WTC11 (cell line): ENCODE measurements at places on chromosomes 7 and 10.
A peak's percentile ranks its signal among the peaks of the same experiment; 100 is the strongest.

- no peak for DNase-seq
Observed at GRCh38 chr10:31656851-31657433, 271.7 kb downstream of the ARHGAP12 start.

DNA sequence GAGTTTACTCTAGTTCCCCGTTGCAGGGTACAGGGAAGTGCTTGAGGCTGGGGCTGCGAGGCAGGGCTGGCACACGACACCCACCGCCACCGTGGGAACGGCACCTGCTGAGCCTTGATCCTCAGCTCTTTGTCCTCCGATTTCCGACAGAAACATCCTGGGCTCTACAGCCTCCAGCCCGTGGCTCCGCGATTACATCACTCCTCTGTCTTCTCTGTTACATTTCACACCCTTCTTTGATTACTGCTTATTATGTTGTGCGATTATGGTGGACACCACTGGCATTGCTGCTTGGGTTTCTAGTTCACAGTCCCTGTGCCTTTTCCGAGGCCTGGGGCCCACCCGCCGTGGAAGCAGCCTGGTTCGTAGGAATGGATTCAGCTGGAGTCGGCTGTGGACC is 26.9 kb downstream of the FKBP6 start:
- DNase-seq, result no peak

DNA sequence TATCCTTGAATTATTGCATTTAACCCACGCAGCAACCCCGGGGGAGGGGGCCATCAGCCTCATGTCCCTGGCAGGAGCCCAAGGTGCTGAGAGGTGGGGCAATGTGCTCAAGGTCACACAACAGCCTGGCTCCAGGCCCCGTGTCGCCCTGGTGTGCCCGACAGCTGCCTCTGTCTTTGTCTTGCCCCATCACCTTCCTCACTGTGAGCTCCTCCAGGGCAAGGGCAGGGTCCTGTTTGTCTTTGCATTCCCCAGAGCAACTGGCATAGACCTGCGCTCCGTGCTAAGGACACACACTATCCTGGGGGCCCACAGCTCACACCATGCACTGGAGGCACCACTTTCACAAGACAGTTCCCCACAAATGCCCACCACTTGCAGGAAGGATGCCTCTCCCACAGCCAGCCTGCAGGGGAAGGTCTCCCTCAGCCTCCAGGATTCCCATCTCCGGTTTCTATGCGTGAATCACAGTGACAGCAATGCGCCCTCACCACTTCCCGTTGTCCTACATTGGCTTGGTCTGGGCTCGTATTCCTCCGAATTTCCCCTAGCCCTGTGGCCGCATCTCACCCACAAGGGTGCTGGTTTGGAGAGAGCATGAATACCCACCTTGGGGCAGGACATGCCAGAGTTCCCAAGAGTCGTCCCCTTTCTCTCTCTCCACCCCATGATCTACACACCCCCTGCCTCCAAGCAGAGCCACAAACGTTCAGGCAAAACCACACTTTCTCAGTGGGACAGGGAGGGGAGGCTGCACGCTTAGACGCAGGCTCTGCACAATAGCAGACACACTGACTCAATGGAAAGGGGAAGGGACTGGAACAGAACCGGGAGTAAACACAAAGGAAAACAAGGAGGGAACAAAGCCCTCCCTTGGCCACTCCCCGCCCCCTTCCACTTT is 10.3 kb downstream of the ITPRIP start:
- DNase-seq, result no peak

DNA sequence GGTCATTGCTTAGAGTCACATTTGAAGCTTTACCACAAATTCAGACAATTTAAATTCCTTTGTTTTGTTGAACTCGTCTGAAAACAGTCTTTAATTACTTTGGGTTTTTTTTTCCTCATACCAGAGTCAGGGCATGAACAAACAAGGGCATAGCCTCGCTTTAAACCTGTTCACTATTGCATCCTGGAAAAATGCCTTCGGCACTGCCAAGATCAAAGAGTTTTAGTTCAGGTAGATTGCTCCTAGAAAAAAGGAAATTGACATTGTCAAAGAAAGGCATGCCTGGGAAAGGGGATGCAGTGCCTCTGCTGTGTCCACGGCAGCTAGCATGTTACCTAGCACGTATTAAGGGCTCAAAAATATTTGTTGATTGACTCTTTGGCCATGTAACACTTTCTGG is 235.1 kb downstream of the ARHGAP21 start:
- DNase-seq, result no peak

- no peak for DNase-seq
Observed at GRCh38 chr10:85858776-85859515, 507.6 kb downstream of the GRID1 start.

DNA sequence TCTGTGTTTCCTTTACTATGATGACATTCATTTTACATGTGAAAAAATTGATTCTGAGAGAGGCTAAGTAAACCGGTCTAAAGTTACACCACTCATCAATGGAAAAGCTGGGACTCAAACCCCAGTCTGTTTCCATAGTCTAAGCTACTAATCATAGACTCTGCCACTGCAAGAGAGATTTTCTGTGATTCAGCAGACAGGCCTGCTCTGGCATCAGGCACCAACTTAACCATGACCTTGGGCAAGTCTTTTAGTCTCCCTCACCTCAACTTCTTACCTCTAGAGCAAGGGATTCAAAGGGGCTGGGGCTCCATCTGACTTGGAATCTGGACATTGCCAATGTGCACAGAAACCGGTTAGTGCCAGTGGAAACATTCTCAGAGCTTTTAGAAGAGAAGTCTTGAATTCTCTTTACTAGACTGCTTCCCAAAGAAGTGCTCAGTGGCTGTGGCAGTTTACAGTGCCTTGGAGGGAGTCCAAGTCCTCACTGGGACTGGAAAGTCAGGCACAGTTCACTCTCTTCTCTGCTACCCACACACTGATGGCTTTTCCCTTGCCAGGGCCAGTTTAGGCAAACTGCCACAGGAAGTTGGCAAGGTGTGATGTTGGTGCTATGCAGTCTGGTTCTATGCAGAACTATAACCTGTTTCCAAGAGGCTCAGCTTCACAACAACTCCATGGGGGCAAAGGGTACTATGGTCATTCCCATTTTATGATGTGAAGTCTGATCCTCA is 4.5 kb upstream of the BLNK start:
- DNase-seq, result no peak

GRCh38 chr10:108014145-108014901 is 849.8 kb upstream of the SORCS1 start:
- DNase-seq, result no peak

GRCh38 chr10:132631338-132631735 is 93.8 kb downstream of the INPP5A start:
- DNase-seq, result peak; percentile 6

- no peak for DNase-seq
Observed at GRCh38 chr10:71854031-71854430, 3.0 kb upstream of the PSAP start.

GRCh38 chr10:61010863-61011262 is 66.9 kb upstream of the RHOBTB1 start:
- no peak for DNase-seq

DNA sequence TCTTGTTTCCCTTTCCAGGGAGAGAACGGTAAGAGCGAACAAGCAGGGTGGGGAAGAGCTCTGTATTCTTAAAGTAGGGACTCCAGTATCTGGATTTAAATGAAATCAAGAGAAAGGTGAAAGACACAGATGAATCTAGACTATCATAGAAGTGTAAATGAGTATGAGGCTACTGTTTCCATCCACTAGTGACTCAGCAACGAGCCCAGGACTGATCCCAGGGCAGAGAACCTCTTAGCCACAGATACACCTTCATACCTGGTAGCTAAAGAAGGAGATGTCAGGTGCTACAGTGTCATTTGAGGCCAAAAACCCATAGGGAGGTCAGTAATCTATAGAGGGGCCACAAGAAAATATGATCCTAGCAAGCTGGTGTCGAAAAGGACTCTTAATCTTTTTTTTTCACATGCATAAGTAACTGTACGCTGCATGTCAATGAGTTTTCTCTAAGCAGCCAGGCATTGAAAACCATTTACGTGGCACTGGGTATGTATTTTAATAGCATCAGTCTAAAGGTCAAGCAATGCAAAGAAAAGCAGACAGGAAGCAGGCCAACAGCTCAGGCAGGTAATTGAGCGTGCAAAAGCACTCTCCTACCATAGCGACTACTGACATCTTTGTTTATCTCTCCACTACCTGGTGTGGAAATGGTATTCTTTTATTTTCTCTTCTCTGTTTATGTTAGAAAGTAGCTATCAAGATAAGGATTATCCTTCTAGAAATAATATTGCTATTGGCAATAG is 91.5 kb upstream of the EGR2 start:
- no peak for DNase-seq

DNA sequence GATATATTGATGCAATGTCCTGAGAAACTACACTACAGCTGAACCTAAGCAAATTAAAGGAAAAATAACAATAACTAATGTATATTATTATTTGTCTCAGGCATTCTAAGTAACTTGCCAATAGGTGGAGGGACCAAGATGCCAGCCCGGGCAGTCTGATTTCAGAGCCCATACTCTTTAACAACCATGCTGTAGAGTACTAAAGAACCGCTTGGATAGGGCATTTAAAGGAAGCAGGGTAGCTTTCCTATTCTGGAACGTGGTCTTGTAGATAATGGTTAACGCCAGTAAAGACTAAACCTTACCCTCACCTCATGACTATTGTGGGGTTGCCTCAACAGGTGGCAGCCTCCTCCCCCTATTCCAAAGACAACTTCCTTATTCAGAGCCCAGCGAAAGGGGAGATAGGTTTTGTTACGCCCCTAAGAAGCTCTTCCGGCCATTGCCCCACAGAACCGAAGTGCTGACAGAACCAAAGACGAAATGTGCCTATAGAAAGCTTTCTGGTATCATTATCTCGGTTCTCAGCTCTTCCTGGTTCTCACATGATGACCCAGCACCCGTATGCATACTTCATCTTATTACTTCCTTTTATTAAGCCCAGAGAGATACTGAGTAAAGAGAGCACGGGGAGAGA is 707 bp upstream of the C1GALT1 start:
- peak; percentile 30 for DNase-seq

DNA sequence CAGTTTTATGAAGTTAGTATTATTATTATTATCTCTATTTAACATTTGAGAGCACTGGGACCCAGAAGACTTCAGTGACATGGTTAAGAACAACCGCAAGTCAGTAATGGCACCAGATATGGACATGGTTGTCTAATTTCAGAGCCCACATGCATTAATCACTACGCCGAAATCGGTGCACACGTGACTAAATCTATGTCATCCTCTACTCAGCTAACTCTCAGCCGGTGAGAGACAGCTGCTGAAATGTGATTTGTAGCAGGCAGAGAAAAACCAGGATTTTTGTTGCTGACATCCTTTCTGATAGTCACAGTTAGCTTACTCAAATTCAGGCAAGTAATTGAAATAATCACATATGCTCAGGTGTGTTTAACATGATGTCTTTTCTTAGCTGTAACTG is 127.7 kb downstream of the SPAG6 start:
- DNase-seq, result no peak

DNA sequence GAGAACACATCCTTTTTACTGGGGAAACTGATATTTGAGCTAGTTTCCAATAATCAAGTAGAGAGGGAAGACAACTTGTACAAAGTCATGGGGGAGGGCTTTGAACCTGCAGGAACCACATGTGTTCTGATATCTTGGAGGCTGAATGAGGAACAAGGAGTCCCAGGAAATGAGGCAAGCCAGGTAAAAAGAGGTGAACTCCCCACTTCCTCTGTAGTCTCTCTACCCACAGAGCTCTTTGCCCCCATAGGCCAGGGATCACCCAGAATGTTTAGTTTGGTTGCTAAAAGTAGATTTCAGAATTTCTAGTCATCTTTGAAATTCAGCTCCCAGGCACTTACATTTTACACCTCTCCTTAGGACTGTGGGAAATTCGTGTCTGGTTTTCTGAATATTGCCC is 276.4 kb downstream of the SFMBT2 start:
- DNase-seq, result no peak

- no peak for DNase-seq
Observed at GRCh38 chr7:70446448-70447143, 685.3 kb upstream of the GALNT17 start.

GRCh38 chr10:112789248-112789647 is 160.8 kb upstream of the TCF7L2 start:
- DNase-seq, result no peak

DNA sequence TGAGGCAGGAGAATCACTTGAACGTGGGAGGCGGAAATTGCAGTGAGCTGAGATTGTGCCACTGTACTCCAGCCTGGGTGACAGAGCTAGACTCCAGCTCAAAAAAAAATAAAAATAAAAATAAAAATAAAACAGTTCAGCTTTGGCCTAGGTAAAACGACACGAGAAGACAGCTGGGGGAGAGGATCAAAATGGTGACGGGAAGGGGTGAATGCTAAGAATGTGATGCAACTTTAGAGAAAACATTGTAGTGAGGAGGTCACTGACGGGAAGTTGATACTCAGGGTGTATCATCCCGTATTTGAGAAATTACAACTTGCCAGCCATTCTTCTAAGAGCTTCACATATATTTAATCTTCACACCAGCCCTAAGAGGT is 1.1 kb downstream of the NDST2 start:
- DNase-seq, result no peak

DNA sequence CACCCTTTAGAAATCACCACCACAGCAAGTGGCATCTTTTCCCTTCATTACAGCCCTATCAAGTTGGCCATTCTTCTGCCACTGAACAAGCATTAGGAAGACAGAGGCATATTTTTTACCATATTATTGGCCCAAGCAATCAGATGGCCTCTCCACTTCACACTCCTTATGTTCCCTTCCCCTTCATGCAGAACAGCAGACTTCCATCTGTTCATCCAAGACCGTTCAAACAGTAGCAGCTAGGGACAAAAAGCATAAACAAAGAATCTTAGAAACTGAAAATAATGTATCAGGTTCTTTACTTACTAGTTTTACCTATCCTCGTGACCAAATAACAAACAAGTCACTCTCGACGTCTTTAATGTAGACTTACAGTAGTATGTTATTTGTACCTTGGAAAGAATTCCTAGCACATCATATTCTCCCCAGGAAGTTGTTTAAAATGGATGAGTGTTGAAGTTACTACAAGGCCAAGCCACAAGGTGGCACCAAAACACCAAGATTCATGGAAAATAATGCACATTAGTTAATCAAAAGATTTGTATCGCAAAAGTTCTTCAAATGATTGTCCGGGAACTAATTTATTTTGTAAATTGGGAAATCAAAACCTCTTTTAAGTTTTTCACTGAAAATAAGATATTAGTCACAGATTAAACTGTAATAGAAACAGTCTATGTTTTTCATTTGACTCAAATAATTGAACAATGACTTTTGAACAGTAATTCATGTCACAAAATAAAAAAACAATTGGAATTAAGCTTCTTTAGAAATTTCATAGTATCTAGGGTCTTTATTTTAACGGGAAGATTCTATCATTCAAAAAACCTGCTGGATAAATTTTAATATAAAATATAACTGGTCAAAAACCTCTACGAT is 112.1 kb downstream of the VPS41 start:
- DNase-seq, result peak; percentile 45
